ENCODE measurements at places on chromosomes 4 and X.

DNA sequence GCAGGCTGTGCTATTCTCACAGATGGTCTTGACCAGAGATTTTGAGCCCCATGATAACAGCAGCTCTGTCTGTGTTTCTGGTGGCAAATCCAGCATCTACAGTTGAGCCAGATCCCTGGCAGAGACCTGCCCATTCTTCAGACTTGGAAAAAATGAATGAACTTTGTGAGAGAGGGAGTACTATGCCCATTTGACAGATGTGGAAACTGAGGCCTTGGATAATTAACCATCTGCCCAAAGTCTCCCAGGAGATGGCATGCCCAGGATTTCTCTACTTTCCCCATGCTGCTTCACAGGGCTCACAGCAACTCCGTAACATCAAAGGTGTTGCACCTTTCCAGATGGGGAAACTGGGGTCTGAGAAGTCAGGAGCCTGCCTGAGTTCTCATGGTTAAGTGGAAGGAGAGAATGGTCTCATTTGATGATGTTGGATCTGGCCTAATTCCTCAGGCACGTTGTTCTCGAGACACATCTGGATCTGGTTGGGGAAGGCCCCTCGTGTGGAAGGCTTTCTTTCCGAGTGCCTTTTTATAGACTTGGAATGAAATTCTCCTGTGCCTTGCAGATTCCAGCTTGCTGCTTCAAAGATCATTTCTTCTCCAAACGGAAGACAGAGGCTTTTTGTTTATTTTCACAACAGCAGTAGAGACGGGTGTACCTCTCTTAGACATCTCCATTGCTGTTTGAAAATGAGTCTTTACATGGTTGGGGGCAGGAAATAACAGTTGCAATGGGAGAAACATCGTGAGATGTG, 73.3 kb upstream of the STX18 start:
- DNase-seq: no peak

DNA sequence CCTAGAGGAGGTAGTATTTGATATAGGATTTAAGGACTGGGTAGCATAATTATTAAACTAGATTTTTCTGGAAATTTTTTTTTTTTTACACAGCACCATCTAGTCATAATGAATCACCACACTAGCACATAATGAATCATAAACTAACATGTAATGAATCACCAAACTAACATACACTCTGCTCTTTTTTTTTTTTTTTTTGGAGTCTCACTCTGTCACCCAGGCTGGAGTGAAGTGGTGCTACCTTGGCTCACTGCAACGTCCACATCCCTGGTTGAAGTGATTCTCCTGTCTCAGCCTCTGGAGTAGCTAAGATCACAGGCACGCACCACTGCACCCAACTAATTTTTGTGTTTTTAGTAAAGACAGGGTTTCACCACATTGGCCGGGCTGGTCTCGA, 92.5 kb downstream of the FAM13A start:
- DNase-seq: no peak

DNA sequence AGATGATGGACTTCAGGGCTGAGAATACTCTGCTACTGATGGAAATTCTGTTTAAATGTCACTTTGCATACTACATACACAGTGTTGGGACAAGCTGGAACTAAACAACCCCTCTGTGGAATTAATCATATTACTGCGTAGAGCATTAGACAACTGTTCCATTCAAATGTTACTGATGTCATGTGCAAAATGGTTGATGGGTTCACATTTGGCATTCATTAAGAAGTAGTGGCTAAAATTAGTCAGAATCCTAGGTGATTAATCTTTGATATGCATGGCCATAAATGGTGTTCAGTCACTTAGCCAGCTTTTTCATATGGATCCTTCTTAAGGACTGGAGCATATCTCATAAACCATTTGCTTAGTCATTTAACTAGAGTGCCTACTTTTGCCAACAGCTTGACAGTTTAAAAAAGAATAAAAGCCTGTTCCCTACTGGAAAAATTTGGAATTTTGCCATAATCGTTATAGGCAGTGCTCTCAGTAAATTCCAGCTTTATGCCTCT, 105.2 kb downstream of the RNF150 start:
- no peak for DNase-seq

GRCh38 chr4:164138521-164138920, 615.4 kb upstream of the SMIM31 start:
- no peak for DNase-seq

- DNase-seq: no peak
Observed at GRCh38 chr4:110597582-110597981, 25.3 kb downstream of the PITX2 start.

GRCh38 chr4:165684177-165684805, 188.7 kb upstream of the TLL1 start:
- DNase-seq: no peak

- DNase-seq: no peak
Observed at GRCh38 chr4:151912632-151913031, 151.8 kb upstream of the GATB start.

DNA sequence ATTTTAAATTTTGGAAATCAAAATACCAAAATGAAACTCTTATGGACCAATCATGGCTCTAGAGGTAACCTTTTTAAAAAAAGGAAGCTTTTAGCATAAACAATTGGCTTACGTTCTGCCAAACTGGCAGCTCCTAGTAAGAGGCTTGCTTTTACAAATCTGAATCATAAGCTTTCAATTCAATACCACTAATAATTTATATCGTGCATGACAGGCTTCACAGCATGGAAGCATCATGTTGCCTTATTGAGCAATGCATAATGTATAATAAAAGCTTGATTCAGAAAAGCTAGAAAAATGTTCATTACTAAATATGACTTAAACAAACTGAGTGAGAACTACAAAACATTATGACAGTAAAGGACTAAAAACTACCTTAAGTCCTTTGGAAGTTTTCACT, 280.9 kb downstream of the IQCM start:
- DNase-seq: no peak

DNA sequence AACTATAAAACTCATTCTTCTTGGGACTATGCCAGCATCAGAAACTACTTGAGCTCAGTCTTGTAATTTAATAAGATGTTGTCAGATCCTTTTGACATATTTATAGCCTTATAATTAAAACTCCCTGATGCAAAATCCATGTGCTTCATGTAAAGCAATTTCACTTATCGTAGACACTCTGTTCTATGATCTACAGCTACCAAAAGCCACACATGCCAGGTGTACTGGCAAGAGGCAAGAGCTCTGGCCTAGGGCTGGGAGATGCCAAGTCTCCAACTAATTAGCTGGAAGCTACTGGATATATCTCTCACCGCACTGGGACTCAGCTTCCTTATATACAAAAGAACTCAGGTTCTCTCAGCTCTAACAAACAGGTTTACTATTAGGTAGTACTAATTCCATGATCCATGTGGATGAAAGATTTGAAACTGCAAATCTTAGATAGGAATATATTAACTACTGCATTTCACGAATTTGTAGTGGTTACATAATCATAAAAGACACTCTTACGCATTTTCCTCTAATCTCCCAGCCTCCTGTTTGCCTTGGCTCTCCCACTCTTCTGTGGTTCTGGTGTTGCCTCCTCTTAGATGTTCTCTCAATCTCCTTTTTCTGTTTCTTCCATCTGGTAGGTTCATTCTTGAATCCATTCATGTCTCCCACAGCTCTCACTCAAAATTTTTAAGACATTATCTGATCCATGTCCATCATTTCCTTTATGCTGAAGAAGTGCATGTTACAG, 103.0 kb downstream of the HHIP start:
- DNase-seq: no peak

GRCh38 chr4:172486531-172486930, 673.3 kb downstream of the GALNTL6 start:
- DNase-seq: no peak

DNA sequence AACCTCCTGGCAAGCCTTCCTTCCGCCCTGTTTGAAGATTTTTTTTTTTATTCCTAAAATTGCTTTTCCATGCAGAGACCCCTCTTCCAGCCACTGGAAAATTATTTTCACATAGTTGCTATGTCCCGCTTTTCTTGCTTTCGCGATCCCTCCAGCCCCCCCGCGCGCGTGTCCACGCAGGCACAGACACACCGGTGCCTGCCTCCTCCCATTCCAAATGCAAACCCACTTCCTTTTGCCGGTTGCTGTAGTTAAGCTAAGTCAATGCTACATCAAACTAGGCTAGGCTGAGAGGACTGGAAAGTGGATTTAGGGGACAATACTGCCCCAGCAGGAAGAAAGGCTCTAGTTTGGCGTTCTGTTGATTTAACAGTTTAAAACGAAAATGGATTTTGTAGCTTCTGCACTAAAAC, 111.0 kb downstream of the DHX15 start:
- DNase-seq: no peak

DNA sequence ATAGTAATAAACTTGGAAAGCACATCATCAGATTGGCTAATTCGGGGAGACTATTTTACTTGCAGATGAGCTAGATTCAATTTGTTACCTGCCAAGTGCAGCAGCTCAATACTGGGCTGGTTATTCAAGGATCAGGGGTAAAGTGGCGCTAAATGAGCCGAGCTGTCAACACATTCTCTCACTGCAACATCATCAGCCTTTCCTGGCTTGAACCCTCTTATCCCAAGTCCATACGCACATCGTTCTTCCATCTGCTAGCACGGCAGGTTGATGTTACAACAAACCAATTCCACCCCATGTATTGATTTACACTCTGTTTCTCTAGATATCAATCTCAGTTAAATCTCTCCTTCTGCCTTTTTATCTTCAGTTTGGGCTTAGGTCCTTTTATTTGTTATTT, 2101.5 kb upstream of the AGA start:
- DNase-seq: no peak

DNA sequence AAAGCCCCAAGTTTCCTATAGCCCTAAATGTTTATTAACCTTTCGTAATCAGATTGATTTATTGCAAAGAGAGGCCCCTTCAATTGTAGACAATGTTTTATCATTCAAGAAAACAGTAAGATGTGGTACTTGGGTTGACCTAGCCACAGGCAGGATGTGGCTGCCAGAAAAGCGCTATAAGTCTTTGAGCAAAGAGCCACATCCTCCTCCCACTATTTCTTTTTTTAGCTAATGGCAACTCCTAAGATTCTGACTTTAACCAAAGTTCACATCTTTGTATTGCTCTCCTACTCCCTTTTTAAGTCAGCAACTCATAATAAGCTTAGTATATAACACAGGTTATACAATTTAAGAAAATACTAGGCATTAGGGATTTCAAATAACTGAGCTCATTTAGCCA, 70.7 kb upstream of the PPP3CA start:
- no peak for DNase-seq

DNA sequence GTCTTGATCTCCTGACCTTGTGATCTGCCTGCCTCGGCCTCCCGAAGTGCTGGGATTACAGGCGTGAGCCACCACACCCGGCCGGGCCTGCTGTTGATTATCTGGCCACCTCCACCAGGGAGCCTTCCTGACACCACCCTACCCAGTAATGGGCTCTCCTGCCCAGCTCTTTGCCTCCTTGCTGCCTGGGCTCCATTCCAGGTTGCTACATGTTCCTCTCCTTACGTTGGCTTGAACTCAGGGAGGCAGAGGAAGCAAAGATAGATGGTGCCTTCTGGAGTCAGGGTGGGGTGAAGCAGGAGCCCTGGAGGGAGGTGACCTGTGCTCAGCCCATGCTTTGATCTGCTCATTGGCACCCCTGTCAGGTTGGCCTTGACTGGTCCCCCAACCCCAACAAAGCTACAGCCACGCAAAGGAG, 26.3 kb downstream of the FLNA start:
- no peak for DNase-seq

DNA sequence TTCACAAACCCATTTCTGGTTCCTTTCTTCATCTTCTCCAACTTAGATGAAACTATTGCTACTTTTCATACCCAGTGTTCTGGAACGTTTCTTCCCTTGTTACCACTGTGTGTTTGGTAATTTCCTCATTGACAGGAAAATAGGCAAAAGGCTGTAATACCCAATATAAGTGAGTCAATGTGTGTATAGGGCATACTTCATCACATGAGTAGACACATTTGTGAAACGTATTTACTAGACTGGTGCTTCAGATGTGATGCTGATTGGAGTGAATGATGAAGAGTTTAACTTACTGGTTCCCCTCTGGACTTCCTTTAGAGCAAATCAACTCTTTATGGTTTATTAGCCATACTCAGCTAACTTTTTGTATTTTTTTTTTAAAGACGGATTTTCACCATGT, 195.1 kb upstream of the ATP6AP2 start:
- DNase-seq: no peak

DNA sequence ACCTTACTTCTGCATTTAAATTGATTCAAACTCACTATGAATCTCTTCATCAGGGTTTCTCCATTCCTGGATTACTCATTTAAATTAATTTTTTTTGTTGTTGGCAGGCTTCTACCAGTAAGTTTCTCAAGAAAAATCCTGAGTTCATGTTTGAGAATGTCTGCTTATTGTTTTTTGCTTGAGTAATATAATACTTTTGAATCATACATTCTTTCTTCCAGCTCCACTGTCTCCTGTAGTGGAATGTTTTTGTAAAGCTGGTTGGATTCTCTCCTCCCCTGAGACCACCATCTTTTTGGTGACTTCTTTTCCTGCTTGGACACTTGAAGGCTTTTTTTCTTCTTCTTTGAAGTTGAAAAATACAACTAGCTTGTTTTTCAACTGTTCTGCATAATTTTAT, 4.3 kb upstream of the MID1IP1 start:
- no peak for DNase-seq

All from NCI-H1417 treated with DMSO at 0.1 percent for 48 hours (cell line).